ENCODE measurements at places on chromosomes 1 and 21.

DNA sequence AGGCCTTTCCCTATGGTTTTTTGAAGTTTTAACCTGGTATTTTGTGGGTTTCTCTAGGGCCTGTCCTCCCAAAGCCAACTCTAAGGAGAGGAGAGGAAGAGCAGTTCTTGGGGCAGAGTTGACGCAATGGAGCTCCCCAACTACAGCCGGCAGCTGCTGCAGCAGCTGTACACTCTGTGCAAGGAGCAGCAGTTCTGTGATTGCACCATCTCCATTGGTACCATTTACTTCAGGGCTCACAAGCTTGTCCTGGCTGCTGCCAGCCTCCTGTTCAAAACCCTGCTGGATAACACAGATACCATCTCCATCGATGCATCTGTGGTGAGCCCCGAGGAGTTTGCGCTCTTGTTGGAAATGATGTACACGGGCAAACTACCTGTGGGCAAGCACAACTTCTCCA lies 38.2 kb downstream of the ZBTB40 start:
- no peak for DNase-seq

DNA sequence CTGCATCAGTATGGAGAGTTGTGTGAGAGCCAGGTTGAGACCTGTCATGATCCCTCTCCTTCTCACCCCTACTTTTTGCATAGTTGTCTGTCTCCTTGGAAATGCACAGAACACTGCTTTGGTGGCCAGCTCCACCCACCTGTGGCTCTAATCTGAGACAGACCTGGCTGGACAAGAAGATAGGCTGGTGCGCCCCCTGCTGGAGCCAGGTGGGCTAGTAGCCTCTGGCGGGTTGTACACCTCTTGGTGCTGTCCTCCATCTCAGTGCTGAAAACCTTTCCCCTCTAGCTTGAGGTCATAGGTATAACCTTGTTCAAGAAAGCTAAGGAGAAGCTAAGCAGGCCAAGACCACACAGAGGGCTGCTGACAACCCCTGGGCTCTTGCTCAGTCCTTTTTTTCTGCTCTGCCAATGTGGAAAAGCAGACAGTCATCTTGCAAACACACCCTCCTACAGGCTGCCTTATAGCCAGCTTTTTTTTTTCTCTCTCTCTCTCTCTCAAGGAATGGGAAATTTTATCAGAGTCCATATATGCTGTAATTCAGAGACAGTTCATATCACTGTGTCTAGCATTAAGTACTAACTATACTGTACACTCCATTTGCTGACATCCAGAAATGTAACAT lies 58.8 kb upstream of the SPATA6 start:
- DNase-seq: peak; percentile 4

- no peak for DNase-seq
Measured at GRCh38 chr1:246005067-246005466, 502.0 kb downstream of the SMYD3 start.

GRCh38 chr1:232587141-232588008 lies 42.6 kb downstream of the SIPA1L2 start:
- DNase-seq: no peak

GRCh38 chr1:176609556-176610408 lies 146.8 kb downstream of the PAPPA2 start:
- no peak for DNase-seq

DNA sequence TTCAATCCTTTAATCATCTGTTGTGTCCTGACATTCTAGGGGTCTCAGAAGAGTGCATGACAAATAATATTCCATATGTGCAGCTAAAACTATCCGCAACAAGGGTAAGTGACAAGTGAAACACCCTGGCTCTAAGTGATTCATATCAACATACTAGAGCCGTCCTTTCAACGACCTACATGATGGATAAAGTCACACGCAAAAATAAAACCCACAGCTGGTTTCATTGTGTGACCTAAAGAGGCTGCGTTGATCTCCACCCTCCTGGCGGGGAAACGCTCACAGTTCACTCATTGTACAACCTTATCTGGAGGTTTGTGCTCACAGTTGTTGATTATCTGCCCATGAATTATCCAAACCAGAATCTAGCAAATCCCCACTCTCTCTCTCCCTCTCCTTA lies 365.3 kb upstream of the PKN2 start:
- no peak for DNase-seq

DNA sequence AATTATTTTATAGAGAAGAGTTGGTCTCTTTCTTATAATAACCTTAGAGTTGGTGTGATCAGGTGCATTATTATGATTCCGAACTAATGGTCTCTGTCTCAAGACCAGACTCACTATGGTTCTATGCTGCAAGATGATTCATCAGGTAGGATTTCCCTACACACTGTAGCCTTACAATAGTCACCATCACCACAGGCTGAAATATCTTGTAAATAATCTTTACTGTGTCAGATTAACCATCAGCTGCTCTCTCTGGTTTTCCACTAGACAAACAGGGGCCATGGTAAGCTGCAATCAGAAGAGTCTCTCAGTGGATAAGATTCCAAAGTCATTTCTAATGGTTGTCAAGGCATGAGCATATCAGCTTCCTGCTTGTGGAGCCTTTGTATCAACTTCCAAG lies 4.4 kb upstream of the GBP4 start:
- no peak for DNase-seq

DNA sequence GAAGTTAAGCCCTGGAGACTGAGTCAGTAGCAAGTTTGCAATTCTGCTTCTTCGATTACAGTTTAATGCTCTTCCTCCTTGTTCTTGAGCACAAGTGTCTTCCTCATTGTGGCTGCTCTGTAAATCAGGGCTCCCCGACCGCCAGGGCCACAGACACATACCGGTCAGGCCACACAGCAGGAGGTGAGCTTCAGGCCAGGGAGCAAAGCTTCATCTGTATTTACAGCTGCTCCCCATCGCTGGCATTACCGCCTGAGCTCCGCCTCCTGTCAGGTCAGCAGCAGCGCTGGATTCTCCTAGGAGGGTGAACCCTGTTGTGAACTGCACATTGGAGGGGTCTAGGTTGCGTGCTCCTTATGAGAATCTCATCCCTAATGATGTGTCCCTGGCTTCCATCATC lies 1.7 kb upstream of the TRAPPC10 start:
- no peak for DNase-seq

- peak; percentile 95 for DNase-seq
Measured at GRCh38 chr1:1231400-1232207, at the start of gene SDF4. TSS of gene SDF4 (minus strand) at chr1:1232001. CDS start at chr1:1228772, 3,229 bp downstream.

DNA sequence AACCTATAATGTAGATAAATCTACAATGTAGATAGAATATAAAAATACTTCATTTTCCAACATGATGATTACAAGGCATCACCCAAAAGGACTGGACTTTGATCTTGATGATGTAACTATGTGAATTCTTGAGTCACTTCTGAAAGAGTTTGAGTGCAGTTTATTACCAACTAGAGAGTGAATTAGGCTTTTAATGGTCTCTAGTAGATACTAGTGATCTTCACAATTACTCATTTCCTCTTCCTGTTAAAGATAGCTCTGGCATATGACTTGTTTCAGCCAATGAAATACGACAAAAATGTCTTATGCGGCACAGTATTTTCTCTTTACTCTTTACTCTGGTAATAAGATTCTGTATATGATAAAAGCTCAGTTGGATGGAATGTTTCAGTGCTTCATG lies 1588.1 kb upstream of the B3GALT2 start:
- no peak for DNase-seq

GRCh38 chr1:59691261-59691660 lies 123.5 kb upstream of the HOOK1 start:
- no peak for DNase-seq

GRCh38 chr1:220516722-220517042 lies 11.3 kb upstream of the MARK1 start:
- no peak for DNase-seq

- no peak for DNase-seq
Measured at GRCh38 chr21:42703136-42703908, 49.9 kb downstream of the PDE9A start.

GRCh38 chr1:19222979-19223824 lies 13.1 kb upstream of the UBR4 start:
- DNase-seq: no peak

DNA sequence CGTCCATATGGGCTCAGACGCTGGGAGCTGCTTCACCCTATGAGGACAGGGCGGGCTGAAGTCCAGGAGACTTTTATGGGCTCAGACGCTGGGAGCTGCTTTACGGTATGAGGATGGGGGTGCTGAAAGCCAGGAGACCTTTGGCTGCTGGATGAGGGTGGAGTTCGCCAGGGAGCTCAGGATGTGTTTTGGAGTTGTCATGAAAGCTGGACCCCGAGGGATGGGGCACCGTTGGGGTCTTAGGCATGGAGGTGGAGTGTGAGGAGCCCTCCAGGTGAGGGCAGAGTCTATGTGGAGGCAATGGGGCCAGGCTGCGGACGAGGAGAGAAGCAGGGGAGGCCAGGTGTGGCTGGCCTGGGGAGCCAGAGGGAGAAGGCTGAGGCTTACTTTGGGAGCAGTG lies 27.5 kb downstream of the TRPM2 start:
- DNase-seq: no peak

- DNase-seq: no peak
Measured at GRCh38 chr1:59375321-59376220, 78.7 kb downstream of the FGGY start.

DNA sequence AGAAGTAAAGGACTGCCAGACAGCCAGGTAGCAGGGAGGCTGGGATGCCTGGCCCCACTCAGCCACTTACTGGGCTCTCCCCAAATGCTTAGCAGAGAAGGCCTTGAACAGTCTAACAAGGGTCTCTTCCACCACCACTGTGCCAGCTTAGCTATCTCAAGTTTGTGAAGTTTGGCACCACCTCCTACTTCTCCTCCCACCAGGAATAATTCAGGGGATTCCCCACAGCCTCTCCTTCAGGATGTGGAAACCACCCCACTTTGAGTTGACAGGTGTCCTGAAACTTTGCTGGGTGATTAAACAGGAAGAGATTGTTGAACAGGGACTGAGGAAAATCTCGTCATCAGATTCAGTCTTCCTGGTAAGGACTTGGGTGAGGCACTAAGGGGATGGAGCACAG lies 59.4 kb upstream of the ATP1B1 start:
- no peak for DNase-seq

- no peak for DNase-seq
Measured at GRCh38 chr1:163928069-163928468, 606.3 kb downstream of the NUF2 start.

DNA sequence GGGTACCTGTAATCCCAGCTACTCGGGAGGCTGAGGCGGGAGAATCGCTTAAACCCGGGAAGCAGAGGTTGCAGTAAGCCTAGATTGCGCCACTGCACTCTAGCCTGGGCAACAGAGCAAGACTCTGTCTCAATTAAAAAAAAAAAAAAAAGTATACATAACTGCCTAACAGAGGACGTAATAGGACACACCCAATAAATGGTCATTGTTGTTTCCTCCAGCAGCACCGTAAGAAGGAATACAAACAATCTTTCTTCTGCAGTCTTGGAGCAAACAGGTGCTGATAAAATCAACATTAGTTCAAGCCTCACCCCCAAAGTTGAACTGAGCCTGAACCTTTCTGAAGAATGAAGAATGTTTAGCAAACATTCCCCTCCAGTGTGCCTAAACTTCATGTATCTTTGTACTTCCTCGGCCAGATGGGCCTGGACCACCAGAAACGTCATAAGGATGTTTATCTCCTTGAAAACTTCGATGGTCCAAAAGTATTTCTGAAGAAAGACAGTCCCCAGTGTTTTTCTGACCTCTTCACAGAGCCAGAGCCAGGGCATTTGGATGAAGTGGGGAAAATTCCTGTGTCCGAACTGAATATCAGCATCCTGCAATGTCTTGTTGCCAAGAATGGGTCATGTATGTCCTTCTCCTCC lies 136.8 kb upstream of the F3 start:
- no peak for DNase-seq

GRCh38 chr1:84122780-84123382 lies 21.2 kb upstream of the PRKACB start:
- no peak for DNase-seq

DNA sequence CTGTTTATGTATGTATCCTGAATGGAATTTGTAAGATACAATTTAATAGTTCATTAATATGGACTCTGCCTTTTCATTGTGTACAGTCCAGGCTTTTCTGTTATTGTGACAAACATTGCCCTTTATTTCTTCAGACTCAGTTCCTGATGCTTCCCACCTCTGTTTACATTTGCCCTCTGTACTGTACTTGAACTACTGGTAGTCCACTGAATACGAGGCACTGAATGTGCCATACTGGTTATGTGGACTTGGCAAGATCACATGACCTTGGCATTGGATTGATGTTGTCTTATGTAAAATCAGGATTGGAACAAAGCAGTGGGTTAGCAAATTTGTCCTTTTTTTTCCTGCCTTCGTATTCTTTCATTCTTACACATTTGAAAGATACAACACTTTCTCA lies 27.8 kb downstream of the RALGPS2 start:
- no peak for DNase-seq

DNA sequence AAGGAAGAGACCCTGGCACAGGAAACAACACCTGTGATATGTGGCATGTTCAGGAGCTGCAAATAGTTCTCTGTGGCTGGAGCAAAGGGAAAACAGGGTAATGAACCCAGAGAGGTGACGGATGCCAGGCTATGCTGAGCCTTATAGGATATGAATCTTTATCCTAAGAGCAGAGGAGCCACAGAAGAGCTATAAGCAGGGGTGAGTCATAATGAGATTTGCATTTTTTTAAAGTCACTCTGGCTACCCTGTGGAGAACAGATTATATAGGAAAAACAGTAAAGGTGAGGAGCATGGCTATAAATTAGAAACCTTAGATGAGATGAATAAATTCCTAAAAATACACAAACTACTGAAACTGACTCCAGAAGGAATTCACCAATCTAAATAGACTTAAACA lies 12.8 kb upstream of the MPL start:
- no peak for DNase-seq

GRCh38 chr1:235642011-235642942 lies 7.3 kb downstream of the GNG4 start:
- peak; percentile 41 for DNase-seq

DNA sequence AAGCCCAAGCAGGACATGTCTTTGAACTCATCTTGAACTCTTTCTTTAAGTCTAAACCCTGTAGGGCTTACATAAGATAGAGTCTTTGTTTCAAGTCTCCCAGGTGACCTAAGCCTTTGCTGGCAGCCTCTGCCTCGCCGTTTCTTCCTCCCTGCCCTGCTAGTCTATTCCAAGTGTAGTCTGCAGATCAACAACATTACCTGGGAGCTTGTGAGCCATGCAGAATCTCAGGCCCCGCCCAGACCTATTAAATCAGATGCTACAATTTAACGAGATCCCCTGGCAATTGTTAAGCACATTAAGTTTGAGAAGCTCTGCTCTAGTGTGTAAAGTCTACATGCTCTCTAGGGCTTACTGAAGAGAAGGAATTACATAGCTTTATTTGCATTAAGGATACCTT lies 271.6 kb downstream of the PBX1 start:
- no peak for DNase-seq

- no peak for DNase-seq
Measured at GRCh38 chr1:163250382-163250974, 47.8 kb upstream of the RGS5 start.

- DNase-seq: no peak
Measured at GRCh38 chr1:15005116-15005515, 148.4 kb upstream of the TMEM51 start.

DNA sequence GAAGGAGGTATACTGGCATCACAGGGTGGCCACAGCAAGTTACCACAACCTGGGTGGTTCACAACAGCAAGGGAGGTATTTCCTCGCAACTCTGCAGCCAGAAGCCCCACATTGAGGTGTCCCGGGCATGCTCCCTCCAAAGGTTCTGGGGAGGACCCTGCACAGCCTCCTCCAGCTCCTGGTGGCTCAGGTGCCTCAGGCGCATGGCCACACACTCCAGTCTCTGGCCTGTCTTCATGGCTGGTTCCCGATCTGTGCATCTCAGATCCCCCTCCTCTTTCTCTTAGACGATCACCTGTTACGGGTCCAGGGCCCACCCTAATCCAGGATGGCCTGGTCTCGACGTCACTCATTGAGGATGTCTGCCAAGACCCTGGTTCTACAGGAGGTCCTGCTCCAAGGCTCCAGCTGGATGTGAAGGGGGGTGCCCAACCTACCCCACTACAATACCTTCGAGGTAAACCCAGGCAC lies 6.7 kb upstream of the ARF1 start:
- no peak for DNase-seq
